ENCODE measurements at places on chromosomes 2 and 18.

GRCh38 chr2:127256866-127257265 is 36.8 kb upstream of the CYP27C1 start:
- DNase-seq, result no peak

GRCh38 chr2:25545899-25546298 is 127.5 kb downstream of the DTNB start:
- DNase-seq, result no peak

- no peak for DNase-seq
Observed at GRCh38 chr2:195320413-195320973, 336.5 kb upstream of the SLC39A10 start.

- no peak for DNase-seq
Observed at GRCh38 chr2:134253804-134254203, at the start of gene MGAT5. TSS of gene MGAT5 (plus strand) at chr2:134254072. CDS start at chr2:134254404, 332 bp downstream.

DNA sequence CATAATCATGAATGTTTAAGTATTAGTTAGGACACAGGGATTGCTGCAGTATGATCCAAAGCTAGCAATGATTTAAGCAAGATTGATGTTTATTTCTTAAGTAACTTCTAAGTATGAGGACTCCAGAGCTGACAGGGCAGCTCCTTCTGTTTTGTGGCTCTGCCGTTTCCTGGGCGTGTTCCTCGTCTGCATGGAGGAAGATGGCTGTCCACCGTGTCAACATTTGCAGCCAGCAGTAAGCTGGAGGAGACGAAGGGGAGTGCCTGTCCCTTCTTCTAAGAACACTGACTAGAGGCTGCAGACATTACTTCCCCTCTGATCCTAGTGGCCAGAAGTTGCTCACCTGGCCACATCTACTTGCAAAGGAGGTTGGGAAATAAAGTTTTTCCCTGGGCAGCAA is 144.1 kb downstream of the MYO1B start:
- DNase-seq, result no peak

- DNase-seq, result no peak
Observed at GRCh38 chr2:46887028-46887885, 28.3 kb downstream of the MCFD2 start.

GRCh38 chr18:7870266-7870665 is 303.1 kb downstream of the PTPRM start:
- no peak for DNase-seq

GRCh38 chr2:102012061-102012614 is 20.4 kb downstream of the IL1R2 start:
- no peak for DNase-seq

DNA sequence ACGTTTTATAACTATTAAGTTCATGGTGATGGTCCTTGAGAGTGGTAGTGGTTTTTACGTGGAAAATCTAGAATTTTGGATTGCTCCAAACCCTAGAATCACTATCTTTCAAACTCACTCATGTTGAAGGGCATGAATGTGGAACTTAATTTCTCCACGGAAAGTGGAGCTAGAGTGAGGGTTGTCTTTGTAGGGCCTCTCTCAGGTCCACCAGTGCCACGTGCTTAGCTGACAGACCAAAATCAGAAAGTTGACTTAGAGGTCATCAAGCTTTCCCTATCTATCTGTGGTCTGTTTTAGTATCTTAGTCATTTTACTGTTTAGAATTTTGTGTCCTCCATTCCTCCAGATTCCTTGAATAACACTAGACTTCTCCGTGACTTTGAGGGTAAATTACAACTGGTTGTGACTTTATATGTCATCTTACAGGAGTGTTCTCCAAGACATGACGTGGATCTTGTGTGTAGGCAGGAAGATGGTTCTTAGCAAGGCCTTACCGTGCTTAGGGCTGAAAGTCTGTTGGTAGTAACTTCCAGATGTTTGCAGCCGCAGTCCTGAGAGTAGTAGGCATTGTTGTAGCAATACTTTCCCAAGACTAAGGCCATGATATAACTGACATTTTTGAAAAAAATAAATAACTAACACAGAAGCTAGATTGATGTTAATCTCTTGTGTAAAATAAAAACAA is 26.8 kb downstream of the DIS3L2 start:
- DNase-seq, result no peak
